ENCODE measurements at places on chromosomes 13 and 19.
A peak's percentile ranks its signal among the peaks of the same experiment; 100 is the strongest.

DNA sequence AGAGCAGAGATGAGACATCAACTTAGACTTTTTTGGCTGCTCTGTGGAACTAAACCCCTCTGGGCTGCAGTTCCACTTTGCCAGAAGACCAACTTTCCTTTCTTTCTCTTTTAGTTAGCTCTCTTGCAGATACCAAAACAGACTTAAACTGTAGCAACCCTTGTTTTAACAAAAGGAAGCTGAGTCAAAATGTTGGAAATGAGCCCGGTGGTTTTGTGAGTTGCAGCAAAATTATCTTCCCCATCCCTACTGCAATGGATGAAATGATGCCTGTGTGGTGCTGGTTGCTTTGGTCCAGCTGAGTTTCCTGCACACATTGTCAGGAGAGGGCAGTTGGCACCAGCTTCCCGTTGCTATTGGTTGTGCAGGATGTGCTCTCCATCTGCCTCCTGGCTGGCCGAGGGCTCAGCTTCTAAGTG is 115.3 kb downstream of the LRCH1 start:
- no peak for DNase-seq
- H3K4me3 ChIP-seq = no peak overlapping the region
- no peaks in the 10 kb centered on the region for H3K36me3 ChIP-seq
- H3K4me1 ChIP-seq = peaks cover 31% of the 10 kb centered on the region

DNA sequence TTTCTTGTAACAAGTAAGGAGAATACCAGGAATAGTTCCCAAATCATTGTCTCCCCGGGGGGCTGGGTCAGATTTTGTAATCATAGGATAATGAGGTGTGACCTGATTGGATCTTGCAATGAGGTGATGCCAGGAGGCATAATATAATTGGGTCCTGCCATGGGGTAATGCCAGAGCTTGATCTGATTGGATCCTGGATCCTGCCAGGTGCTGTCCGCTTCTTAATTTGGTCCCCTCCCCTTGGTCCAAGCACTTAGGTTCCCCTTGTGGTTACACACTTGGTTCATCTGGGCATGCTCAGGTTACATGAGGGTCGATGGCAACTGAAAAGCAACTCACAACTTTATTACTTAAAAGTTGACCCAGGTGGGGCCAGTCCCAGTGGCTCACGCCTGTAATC is 20.1 kb downstream of the RASL11A start:
- no peak overlapping the region for H3K27ac ChIP-seq
- no peaks in the 10 kb centered on the region for H3K36me3 ChIP-seq
- no peak overlapping the region for H3K4me3 ChIP-seq
- no peaks in the 10 kb centered on the region for H3K4me1 ChIP-seq

- no peak overlapping the region for H3K4me3 ChIP-seq
- no peaks in the 10 kb centered on the region for H3K36me3 ChIP-seq
- no peaks in the 10 kb centered on the region for H3K4me1 ChIP-seq
- no peak overlapping the region for H3K27ac ChIP-seq
- DNase-seq = no peak
Measured at GRCh38 chr13:100298691-100299090, 209.8 kb downstream of the PCCA start.

DNA sequence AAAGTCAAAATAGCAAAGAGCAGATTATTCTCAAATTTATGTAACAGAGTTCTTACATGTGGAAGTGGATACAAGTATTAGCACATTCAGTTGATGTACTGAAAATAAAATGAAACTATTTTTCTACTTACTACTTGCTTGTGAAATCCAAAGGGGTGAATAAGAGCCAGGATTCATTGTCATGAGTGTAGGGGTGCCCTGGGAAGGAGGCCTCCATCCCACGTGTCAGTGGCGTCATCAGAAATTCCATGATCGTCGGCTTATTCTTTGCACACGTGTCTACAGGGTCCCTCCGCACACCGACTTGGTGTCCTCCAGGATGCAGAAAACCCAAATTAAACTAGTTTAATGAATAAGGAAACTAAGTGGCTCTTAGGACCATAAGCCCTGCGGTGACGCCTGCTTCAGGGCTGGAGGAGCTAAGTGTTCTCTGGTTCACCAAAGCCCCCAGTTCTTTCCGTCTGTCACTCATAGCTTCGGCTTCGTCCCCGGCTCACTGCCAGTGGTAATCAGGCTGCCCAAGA is 55.5 kb downstream of the IRS2 start:
- H3K27me3 ChIP-seq = no peaks in the 10 kb centered on the region
- no peak overlapping the region for H3K4me3 ChIP-seq
- peaks cover 6% of the 10 kb centered on the region for H3K4me1 ChIP-seq
- H3K36me3 ChIP-seq = no peaks in the 10 kb centered on the region

DNA sequence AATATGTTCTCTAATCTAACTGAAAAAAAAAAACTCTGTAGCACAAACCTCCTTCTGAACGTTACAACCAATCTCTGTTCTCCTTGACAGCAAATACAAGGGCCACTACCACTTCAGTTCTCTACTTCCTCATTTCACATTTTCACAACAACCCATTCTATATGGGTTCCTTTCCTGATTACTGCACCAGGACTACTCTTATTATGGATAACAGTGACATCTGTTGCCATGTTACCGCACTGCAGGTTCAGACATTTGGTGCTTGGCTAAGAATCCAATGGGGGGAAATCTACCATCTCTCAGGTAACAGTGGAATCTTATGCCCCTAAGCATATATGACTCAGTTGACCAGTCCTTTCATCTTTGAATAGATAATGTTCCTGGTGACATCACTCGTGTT is 11.6 kb upstream of the FPR3 start:
- peaks cover 8% of the 10 kb centered on the region for H3K27me3 ChIP-seq
- no peak for DNase-seq
- no peak overlapping the region for H3K27ac ChIP-seq
- H3K4me1 ChIP-seq = no peaks in the 10 kb centered on the region
- H3K36me3 ChIP-seq = no peaks in the 10 kb centered on the region

DNA sequence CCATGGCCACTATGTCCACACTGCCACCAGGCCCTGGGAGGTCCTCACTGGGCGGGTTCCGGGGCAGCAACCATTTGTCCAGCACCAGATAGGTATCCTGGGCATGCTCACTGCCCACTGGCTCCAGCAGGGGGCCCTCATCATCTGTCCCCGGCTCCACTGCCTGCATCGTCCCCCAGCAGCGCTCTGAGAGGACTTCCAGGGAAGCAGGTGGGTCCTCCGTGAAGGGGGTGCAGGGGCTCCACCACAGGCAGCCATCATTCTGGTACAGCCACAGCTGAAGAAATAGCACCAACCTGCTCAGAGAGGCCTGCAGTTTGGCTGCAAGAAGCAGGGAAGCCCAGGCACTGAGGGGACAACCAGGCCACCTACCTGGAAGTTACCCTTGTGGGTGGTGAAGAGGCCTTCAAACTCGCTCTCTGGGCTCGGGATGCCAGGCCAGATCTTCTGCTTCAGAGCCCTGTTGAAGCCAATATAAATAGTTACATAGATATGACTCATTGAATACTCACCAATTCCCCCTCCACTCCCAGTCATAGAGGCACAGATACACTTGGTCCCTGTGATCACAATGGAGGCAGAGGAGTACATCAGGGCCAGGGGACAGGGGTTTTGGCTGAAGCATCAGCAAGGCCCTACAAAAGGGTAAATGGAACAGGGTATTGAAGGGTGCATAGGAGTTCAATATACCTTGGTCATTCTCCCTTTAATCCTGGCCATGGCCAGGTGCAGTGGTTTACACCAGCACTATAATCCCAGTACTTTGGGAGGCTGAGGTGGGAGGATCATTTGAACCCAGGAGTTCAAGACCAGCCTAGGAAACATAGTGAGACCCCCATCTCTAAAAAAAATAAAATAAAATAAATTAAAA is 4.1 kb downstream of the SWSAP1 start:
- H3K4me3 ChIP-seq = no peak overlapping the region
- peaks cover 24% of the 10 kb centered on the region for H3K4me1 ChIP-seq
- H3K27me3 ChIP-seq = no peaks in the 10 kb centered on the region
- H3K36me3 ChIP-seq = no peaks in the 10 kb centered on the region
- DNase-seq = peak; percentile 69
- H3K27ac ChIP-seq = no peak overlapping the region

DNA sequence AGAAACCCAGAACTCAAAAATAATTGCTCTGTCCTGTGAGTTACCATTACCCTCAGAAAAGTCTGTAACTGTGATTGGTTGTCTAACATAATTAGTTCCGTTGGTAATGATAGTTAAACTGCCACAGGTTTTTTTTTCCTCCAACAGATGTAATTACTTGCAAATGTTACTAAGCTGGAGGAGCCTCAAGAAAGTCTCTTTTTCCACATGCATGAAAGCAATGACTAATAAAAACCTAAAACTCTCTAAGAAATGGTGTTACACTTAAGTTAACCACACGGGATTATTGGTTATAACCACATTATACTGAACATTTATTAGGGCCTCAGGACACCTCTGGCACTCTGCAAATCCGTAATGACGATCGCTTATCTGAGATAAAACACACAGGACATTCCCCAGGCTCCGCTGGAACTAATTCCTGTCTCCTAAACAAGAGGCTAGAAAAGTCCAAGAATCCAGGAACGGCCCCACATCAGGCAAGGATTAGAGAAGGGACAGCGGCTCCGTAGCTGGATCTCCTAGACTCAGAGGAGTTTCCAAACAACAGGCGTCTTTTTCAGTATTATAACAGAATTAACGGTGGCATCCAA is 753 bp downstream of the ZNF235 start:
- H3K4me1 ChIP-seq = peaks cover 8% of the 10 kb centered on the region
- DNase-seq = peak; percentile 39
- H3K4me3 ChIP-seq = peak overlapping the region; percentile 54
- H3K27me3 ChIP-seq = no peaks in the 10 kb centered on the region

- no peak overlapping the region for H3K4me3 ChIP-seq
- no peaks in the 10 kb centered on the region for H3K36me3 ChIP-seq
Measured at GRCh38 chr19:45778010-45778661, 4.2 kb downstream of the DMPK start.

Data from hepatocyte (in vitro differentiated cells).